ENCODE measurements at places on chromosomes 1 and 21.

DNA sequence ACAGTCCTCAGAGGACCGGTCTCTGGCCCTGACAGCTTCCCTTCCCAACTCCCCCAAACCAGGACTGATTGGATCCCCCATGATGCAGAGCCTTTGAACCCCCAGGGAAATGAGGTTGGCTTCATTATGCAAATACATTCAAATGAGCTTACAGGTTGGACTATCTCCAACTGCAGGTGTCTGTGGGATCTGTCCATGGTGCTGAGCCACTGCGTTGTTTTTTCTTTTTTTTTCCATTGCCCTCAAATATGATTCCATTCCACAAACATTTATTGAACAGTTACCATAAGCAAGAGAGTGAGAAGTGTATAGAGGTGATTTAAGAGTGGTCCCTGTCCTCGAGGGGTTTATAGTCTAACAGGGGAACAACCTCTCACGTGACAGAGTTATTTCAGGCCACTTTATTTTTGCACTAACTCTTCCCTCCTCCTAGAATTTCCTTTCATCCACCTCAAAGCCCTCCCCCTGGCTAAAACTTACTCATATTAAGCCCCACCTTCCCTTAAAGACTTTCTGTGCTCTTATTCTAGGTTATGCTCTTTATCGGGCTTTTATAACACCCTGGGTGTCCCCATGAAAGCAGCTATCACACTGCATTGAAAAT lies 21.9 kb downstream of the DLGAP3 start:
- DNase-seq = no peak

GRCh38 chr1:185404291-185404690 lies 87.2 kb upstream of the IVNS1ABP start:
- no peak for DNase-seq

DNA sequence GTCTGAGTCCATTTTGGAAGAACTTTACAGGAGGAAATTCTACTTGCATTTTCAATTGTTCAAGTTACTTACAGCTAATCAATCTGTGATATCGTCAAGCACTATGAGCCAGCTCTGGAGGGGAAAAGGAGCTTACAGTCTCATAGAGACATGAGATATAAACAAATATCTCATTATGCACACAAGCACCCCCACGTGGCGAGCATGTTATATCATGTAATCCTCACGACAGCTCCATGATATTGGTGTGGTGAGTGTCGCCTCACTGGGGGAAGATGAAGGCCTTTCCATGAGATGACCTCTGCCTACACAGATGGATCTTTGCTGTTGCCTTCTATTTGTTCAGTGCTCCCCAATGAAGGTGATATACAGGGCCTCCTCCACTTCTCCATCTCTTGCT lies 34.6 kb downstream of the TNR start:
- DNase-seq = no peak

GRCh38 chr1:65209005-65209885 lies 61.2 kb downstream of the AK4 start:
- no peak for DNase-seq

- DNase-seq = no peak
Observed at GRCh38 chr1:94031591-94031990, 89.4 kb downstream of the ABCA4 start.
